Pons (tissue), 1 donor: ENCODE measurements at places on chromosomes 11 and 22.

GRCh38 chr11:73137262-73137943, 4.7 kb downstream of the FCHSD2 start:
- DNase-seq, result no peak

- no peak for DNase-seq
Measured at GRCh38 chr22:29604076-29604360, 585 bp downstream of the NF2 start.

DNA sequence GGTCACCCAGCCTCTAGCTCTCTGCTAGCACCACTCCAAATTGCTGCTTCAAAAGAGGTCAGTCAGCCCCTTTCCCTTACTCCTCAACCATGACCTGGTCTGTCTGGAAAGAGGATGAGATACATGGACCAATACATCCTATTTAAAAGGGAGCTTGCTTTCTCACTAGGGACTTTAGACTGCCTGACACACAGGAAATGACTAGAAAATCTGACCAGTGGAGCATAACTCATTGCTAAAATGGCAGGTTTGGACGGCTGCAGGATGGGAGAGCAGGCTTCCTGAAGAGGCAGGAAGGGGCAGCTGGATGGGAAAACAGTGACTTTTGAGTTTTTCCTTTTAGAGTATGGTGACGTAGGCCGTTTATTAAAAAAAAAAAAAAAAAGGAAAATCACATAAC, 25.3 kb downstream of the STIM1 start:
- DNase-seq, result no peak

- DNase-seq, result no peak
Measured at GRCh38 chr22:50486561-50487289, at the start of gene MIOX. TSS of gene MIOX (plus strand) at chr22:50486859. CDS start at chr22:50486898, 39 bp downstream.

- DNase-seq, result no peak
Measured at GRCh38 chr22:25069758-25070481, 117.4 kb downstream of the KIAA1671 start.
